ENCODE measurements at places on chromosomes 2 and 18. TPM values are rescaled to one million over a fixed set of nuclear protein-coding genes. Genes with fewer than 3 reads are reported as not detected.

SERPINB10 gene
- total RNA-seq = not detected

DES gene
- 47.0 TPM for total RNA-seq

GKN2 gene
- not detected for total RNA-seq

MBD5 gene
- 44.5 TPM for total RNA-seq

GRB14 gene
- total RNA-seq = 6.4 TPM

MC5R gene
- total RNA-seq = not detected

TRAF3IP1 gene
- 13.9 TPM for total RNA-seq

DPYSL5 gene
- total RNA-seq = 4.5 TPM

SULT1C2 gene
- 3.2 TPM for total RNA-seq

ANKRD30B gene
- total RNA-seq = not detected

DNA sequence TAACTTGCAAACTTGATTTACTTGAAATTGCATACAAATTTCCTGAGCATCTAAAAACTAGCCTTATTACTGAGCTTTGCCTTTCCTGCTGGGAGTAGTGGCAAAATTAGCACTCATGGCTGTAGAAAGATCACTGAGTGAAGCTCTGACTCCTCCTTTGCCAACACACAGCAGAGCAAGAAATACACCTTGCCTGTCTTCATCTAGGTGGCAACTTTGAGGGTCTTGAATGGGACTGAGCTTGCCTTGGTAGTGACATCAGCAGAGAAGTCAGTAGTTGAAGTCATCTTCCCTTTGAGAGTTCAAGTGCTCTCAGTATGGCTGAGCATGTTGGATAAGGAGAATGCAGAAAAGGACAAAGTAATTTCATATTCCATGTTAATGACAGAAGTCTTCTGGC lies 5.9 kb downstream of the RRM2 start:
- peaks cover under 1% of the 10 kb centered on the region for H3K27me3 ChIP-seq
- H3K36me3 ChIP-seq = peaks cover 8% of the 10 kb centered on the region
- no peak for DNase-seq

DNA sequence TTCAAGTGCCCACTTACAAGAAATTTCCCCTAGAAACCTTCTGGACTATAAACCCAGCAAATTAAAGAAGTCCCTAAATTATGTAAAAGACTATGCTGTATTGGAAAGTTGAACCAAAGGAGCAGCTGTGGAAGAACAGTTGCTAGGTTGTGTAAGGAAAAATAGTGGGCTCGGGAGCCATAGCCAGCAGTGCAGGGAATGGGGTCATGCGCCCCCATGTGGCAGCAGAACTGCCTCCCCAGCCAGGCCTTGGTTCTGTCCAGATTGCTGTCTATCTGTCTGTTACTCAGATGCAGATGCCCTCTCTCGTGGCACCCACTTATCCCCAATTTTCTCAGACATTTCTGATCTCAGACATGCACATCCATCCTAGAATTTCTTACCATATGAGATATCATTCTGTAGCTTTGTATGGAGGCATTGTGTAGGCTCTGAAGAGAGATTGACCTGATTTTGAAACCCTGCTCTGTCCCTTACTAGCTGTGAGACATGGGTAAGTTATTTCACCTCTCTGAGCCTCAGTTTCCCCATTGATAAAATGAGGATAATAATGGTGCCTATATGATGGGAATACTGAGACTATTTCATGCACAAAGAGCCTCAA lies 258.3 kb downstream of the SS18 start:
- no peaks in the 10 kb centered on the region for H3K27me3 ChIP-seq
- H3K36me3 ChIP-seq = no peaks in the 10 kb centered on the region
- H3K4me1 ChIP-seq = peaks cover 13% of the 10 kb centered on the region
- peak; percentile 74 for DNase-seq
- H3K4me3 ChIP-seq = no peak overlapping the region
- H3K27ac ChIP-seq = no peak overlapping the region

DNA sequence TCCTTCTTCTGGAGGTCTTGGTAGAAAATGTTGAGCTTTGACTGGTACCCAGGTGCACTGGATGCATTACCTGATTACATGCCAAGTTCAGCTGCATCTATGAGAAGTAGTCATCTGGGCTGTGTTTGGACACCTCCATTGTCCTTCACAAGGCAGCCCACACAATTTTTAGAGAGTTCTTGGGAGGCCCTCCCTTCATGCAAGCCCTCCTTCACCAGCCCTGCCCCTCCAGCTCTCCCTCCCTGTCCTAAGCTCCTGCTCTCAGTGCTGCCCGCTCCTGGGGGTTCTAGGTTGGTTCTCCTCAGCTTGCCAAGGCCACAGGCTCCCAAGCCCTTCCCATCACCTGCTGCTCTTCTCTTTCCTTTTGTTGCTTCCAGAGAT lies 148.7 kb downstream of the DYSF start:
- no peaks in the 10 kb centered on the region for H3K27me3 ChIP-seq
- no peak overlapping the region for H3K27ac ChIP-seq
- H3K4me3 ChIP-seq = no peak overlapping the region
- no peaks in the 10 kb centered on the region for H3K36me3 ChIP-seq
- DNase-seq = no peak

GRCh38 chr2:174074831-174075230 lies 109.7 kb upstream of the SP3 start:
- H3K36me3 ChIP-seq = peaks cover 3% of the 10 kb centered on the region
- no peak for DNase-seq
- no peaks in the 10 kb centered on the region for H3K27me3 ChIP-seq
- no peak overlapping the region for H3K27ac ChIP-seq
- no peaks in the 10 kb centered on the region for H3K4me1 ChIP-seq
- no peak overlapping the region for H3K4me3 ChIP-seq

DNA sequence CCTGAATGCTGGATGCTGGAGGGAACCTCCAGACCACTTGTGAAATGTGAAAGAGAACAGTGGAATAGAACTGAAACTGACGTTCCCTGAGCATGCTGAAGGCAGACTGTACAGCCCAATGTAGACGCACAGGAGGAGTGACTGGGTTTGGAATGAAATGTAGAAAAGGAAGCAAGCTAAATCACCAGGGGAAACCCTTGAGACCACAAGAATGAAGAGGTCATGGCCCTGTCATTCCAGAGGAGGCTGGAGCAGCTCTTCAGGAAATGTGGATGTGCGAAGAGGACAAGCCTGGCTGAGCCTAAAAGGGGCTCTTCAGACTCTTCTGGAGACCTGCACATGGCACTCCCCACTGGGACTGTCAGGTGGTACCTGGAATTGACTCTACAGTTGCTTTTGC lies 118.5 kb upstream of the ALPP start:
- H3K4me1 ChIP-seq = no peaks in the 10 kb centered on the region
- no peaks in the 10 kb centered on the region for H3K36me3 ChIP-seq
- peak; percentile 28 for DNase-seq
- H3K4me3 ChIP-seq = no peak overlapping the region
- no peak overlapping the region for H3K27ac ChIP-seq

DNA sequence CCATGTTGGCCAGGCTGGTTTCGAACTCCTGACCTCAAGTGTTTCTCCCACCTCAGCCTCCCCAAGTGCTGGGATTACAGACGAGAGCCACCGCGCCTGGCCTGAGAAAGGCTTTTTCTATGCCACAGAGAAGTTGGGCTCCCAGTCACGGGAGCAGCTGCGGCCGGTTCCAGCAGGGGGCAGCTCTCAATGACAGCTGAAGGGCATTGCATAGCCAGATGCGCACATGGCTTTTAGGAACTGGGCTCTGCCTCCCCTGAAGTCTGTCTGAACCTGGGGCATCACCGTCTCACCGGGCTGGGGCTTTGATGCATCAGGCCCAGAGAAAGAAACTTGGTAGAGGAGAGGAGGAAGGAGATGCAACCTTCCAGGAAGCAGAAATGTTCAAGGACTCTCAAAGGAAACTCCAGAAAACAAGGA lies 84.2 kb upstream of the LAPTM4A start:
- peaks cover 36% of the 10 kb centered on the region for H3K4me1 ChIP-seq
- DNase-seq = peak; percentile 85
- H3K27me3 ChIP-seq = no peaks in the 10 kb centered on the region
- no peak overlapping the region for H3K27ac ChIP-seq

DNA sequence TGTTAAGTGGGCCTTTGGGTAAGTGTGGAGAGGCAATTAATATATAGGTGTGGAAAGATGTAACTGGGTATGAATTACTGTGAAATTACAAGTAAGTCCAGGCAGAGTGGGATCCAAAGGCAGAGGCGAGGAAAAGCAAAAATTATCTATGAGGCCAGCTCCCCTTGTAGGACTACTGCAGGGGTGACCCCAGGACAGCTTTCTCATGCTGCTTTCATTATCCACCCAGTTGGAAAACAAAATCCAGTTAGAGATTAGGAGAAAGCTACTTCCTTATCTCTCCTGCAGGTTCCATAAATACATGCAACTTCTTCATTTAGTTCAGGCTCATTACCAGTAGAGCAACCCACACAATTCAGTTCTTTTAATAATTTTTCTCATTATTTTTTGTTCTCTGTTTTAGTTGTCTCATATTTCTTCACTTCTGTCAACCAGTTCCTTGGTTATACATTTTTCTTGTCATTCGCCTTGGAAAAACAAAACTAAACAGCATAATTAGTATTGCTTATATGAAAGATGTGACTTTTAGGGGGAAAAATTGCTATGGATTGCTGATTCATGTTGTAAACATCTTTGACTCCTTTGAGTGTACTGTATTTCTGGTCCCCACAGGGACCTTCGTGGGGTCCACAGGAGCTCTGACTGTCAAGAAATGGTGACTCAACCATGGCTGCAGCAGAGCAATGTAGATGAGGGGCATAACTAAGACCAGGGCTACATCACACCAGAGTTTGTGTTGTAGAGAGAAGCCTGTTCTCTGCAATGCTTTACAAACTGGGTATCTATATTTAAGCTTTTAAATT lies 110.4 kb upstream of the PARD3B start:
- no peaks in the 10 kb centered on the region for H3K36me3 ChIP-seq
- no peak overlapping the region for H3K27ac ChIP-seq
- no peaks in the 10 kb centered on the region for H3K27me3 ChIP-seq

DNA sequence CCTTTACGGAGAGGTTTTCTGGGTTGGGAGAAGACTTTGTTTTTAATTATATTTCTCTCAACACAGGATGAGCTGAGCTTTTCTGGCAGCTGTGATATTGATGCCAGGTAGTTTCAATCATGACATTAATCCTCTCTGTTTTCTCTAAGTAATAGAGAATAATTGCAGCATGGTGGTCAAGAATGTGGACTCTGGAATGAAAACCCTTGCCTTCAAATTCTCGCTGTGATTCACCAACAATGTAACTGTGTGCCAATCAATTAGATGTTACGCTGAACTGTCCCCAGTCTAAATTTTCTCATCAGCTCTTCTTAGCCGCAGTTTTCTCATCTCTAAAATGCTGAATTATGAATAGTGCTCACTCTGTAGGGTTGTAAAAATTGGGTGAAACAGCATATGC lies 31.6 kb upstream of the PPM1B start:
- no peak overlapping the region for H3K27ac ChIP-seq
- H3K36me3 ChIP-seq = no peaks in the 10 kb centered on the region
- no peak overlapping the region for H3K4me3 ChIP-seq
- H3K4me1 ChIP-seq = no peaks in the 10 kb centered on the region
- no peaks in the 10 kb centered on the region for H3K27me3 ChIP-seq
- no peak for DNase-seq

GRCh38 chr2:171515672-171516298 lies 6.5 kb upstream of the CYBRD1 start:
- peaks cover 20% of the 10 kb centered on the region for H3K27me3 ChIP-seq
- H3K27ac ChIP-seq = no peak overlapping the region
- no peak overlapping the region for H3K4me3 ChIP-seq

DNA sequence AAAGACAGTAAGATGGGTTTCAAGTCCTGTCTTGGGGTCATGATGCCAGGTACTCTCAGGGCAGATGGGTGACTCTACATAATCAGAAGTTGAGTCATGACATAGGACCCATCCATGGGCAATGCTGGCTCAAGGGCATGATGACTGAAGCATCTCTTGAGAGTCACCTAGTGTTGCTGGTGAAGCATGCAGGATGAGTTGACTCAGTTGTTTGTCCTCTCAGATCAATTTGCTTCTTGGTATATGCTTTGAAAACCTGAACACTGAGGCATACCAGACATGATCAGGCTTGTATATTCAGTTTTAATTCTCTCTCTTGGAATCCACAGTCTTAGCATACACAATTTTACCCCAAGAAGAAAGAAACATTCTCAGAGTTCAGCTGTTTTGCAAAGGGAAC lies 658.9 kb upstream of the NXPH2 start:
- H3K27me3 ChIP-seq = no peaks in the 10 kb centered on the region
- no peak for DNase-seq
- H3K4me3 ChIP-seq = no peak overlapping the region
- no peaks in the 10 kb centered on the region for H3K36me3 ChIP-seq
- H3K4me1 ChIP-seq = no peaks in the 10 kb centered on the region

DNA sequence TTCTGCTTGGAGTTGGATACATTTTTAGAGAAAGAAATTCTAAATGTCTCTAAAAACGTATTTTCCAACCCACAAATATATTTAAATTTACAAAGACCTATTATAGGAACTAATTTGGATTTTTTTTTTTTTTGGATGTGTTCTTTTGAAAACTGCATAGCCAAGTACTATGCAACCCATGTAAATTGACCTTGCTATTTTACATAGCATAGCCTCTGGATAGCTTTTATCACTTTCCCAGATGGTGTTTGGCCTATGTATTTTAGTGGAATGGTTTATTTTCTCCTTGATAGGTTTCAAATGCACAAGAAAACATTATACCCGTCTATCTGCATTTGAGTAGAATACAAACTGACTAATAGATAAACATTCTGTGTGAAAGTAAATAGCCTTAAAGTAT lies 130.0 kb downstream of the FIGN start:
- no peak overlapping the region for H3K27ac ChIP-seq
- no peak for DNase-seq
- H3K36me3 ChIP-seq = peaks cover 12% of the 10 kb centered on the region
- peaks cover 57% of the 10 kb centered on the region for H3K4me1 ChIP-seq
- no peaks in the 10 kb centered on the region for H3K27me3 ChIP-seq

- no peak overlapping the region for H3K4me3 ChIP-seq
- H3K36me3 ChIP-seq = no peaks in the 10 kb centered on the region
- H3K4me1 ChIP-seq = no peaks in the 10 kb centered on the region
- no peak for DNase-seq
- H3K27ac ChIP-seq = no peak overlapping the region
- H3K27me3 ChIP-seq = no peaks in the 10 kb centered on the region
These were observed 109.0 kb downstream of the ACAA2 start for GRCh38 chr18:49704334-49704733.

DNA sequence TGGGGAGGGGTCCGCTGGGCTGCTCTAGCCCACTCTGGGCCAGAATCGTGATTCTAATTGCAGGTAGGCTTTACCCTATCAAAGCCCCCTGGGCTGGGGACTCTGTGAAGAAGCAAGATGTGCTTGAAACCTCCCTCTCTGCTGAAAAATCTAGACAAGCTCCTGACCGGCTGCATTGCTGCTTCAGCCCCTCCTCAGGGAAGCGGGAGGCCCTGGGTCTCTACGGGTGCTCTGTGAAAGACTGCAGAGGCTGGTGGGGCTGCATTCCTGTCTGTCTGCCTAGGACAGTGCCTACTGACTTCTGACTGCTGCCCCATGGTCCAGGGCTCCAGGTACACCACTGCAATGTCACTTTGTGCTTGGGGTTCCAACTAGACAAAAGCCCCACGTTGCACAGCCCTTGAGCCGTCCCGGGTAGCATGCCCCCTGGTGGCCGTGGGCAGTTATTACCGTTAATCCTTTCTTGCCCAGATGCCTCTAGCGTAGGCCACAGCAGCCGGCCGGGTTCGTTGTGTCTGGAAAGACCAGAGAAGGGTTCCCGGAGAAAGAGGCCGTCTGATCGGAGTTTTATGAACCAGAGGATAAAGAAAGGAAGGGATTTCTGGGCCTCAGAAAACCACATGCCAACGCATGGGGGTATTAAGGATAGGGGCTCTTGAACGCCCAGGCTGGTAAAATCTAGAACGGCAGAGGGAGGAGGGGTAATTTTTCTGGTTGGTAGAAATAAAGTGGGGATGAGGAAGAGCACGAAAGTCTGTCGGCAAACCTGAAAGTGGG lies 15.9 kb upstream of the C1QL2 start:
- peak; percentile 27 for DNase-seq
- no peaks in the 10 kb centered on the region for H3K36me3 ChIP-seq
- H3K27ac ChIP-seq = no peak overlapping the region
- peaks cover 11% of the 10 kb centered on the region for H3K27me3 ChIP-seq
